Activated CD4-positive, CD25-positive, alpha-beta regulatory T cell treated with anti-CD3 and anti-CD28 coated beads, Interleukin-2, amount 50 U/mL, for 72 hours (primary cell): ENCODE measurements at places on chromosomes 5 and 9.
A peak's percentile ranks its signal among the peaks of the same experiment; 100 is the strongest.

DNA sequence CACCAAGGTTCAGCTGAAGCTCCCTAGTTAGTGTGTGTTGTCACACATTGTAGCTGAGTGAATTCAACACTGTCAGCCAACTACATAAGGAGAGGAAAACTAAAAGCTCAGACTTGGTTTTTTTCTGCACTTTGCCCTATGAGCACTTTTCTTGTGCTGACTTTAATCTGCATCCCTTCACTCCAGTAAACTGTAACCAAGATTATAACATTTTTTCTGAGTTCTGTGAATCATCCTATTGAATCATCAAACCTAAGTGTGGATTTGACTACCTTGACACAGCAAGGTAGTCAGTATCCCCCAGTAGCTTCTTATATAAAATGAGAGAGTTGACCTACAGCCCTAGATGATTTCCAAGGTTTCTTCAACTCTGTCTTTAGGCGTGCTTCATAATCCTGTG is 325.0 kb downstream of the AGTPBP1 start:
- no peak for DNase-seq

DNA sequence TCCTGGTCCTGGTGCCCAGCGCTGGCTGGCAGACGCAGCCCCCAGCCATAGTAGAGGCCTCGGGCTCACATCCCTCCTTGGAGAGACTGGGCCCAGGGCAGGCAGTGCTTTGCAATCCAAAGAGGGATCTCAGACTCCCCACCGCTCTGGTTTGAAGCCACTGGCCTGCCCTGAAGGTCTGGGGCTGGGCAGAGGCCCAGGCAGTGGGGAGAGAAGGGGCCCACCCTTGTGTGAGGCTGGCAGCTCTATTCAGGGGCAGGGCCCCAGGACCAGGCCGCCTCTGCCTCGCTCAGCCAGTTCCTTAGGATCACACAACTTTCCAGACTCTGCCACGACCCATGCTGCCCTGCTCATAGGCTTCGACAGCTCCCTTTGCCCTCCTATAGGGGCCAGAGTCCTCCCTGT is 10.7 kb upstream of the SEC16A start:
- no peak for DNase-seq

DNA sequence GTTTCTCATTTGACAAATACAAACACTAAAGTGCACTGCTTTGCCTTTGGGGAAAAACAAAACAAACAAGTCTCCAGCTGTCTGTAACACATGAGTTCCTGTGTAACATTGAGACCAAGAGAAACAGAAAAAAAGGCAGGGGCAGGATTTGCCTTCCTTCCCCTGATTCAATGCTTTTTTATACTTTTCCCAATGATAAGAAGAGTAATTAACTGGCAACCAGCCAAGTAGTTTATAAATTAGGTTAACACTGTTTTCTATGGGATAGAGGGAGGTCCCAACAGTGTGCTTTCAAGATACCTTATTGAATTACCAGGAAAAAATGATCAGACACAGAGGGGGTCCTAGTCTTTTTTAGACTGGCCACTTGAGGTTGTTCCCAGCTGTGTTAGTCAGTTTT is 346.8 kb downstream of the TRIM36 start:
- DNase-seq = no peak

GRCh38 chr9:92048924-92049625 is 66.1 kb downstream of the SPTLC1 start:
- DNase-seq = no peak

DNA sequence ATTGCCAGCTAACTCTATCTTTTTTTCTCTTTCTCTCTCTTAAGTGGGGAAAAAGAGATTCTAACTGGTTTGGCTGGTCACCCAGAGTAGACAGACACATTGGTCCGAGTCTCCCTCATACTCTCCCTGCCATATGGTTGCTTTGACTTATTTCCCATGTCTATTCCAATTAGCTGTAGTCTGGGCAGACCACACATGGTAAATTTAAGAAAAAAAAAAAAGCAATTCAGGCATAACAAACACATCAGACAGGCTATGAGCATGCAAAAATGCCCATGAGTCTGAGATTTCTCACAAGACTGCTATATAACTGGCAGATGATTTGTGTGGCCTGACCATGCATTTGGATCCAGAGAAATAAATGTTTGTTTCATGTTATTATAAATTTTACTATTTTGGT is 110.2 kb upstream of the FGF10 start:
- no peak for DNase-seq

GRCh38 chr5:113176196-113176595 is 199.6 kb downstream of the DCP2 start:
- DNase-seq = no peak

DNA sequence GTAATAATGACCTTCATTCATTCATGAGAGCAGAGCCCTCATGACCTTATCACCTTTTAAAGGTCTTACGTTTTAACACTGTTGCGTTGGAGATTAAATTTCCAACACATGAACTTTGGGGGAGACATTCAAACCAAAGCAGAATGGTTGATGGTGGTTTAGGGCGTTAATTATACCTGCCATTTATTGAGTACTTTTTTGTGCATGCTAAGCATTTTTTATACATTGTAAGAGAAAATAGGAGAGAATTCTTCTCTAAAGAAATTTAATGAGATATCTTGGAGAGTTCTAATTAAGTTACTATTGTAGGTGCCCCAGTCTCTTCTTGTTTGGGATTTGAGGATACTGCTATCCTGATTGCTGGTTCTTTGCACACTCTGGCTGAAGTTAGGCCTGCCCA is 12.4 kb downstream of the AP3S1 start:
- DNase-seq = no peak

DNA sequence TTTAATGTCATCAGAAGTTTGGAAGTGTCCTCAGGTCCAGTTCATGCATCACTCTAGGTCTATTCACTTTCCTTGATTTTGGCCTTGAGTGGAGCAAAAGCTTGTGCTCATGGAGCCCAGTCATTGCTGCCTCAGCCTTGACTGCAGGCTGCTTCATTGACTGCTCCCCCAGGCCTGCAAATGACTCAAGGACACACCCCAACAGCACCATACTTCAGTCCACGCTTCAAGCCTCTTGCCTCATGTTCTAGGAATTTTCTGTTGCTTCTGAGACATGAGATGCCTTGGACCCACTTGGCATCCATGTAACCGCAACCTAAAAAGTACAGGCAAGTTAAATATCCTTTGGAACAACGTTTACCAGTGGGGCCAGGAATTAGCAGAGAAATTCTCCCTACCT is 193.7 kb downstream of the PIK3R1 start:
- no peak for DNase-seq

GRCh38 chr5:72451741-72452505 is 55.3 kb downstream of the ZNF366 start:
- no peak for DNase-seq

- DNase-seq = no peak
Measured at GRCh38 chr9:75803130-75803529, 87.3 kb upstream of the PCSK5 start.

- DNase-seq = peak; percentile 42
Measured at GRCh38 chr5:6766604-6767093, 53.4 kb downstream of the TENT4A start.

- DNase-seq = no peak
Measured at GRCh38 chr5:82639393-82640144, 361.4 kb upstream of the RPS23 start.

- DNase-seq = no peak
Measured at GRCh38 chr5:157568222-157568621, 7.4 kb downstream of the ADAM19 start.

DNA sequence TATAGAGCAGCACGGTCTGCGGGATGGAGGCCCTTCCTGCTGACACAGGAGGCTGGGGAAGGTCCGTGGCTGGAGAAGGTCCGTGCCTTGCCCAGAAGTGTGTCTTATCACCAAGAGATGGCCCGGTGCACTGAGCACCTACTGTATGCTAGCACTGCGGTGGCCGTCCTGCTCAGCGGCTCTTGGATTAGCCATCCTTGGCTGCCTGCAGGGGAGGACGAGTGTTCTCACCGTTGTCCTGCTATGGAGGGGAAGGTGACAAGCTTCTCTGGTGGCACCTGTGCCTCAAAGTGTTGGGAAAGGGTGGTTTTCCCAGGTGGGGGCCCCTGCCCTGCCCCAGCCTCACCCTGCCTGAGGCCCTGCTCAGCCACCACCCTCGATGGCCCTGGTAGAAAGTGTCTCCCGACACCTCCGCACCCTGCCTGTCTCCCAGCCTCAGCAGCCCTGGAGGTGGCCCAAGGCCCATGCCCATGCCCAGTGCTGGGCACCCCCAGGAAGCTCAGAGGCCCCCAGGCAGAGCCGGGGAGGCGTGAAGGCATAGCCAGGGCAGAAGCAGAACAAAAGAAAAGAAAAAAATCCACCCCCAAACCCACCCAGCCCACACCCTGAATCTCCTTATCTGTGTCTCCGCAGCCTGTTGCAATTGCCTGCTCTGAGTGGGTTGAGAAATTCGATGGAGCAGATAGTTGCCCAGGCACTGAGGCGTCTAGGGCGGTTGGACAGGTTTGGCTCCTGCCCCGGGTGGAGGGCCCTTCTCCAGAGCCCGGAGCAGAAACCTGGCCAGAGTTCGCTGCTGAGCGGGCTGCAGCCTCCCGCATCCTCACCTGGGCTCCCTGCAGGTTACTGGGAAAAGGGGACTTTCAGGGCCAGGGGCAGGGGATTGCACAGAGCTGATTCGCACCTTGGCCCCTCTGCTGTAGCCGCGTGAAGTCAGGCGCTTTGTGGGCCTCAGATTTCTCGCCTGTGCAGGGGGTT is 30.5 kb downstream of the RXRA start:
- DNase-seq = no peak

DNA sequence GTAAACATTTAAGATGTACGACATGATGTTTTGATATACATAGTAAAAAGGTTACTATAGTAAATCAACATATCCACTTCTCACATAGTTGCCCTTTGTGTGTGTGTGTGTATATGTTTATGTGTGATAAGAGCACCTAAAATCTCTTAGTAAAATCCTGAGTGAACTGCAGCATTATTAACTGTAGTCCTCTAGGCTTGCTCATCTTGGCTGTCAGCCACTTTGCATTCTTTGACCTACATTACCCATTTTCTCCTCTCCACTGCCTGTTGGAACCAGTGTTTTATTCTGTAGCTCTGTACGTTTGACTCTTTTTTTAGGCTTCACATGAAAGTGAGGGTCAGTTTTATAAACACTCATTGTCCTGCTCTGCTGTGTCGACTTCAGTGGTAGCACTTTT is 24.4 kb downstream of the C5orf22 start:
- DNase-seq = no peak

GRCh38 chr5:112533362-112533761 is 114.3 kb upstream of the EPB41L4A start:
- DNase-seq = no peak

GRCh38 chr5:81058121-81058520 is 98.0 kb downstream of the RASGRF2 start:
- DNase-seq = no peak

- DNase-seq = no peak
Measured at GRCh38 chr5:142669477-142669876, 16.4 kb downstream of the FGF1 start.

DNA sequence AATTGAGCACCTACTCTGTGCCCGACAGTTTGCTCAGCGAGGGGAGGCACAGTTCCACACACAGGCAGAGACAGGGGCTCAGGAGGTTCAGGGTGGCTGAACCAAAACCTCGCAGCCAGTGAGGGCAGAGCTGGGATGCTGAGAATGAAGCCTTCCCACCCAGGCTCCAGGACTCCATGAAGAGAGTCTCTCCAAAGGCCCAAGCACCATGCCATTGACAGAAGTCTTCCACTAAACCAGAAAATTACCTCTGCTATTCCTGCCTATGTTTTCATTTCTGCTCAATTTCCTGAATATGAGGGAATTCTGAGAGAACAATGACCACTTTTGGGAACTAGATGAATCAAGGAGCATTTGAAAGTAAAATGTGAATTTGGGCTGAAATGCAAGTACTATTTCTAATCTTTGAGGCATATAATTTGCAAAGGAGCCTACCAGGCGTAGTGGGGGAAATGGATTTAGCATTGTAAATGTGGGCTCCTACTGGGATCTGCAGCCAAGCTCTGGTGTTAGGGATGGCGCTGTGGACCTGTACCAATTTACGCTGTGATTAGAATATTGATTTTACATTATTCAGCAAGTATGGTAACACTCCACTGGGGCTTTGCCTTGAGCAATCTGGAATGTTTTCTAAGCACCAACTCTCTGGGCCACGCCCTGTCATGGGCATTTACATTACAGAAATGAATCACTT is 91.9 kb downstream of the DRD1 start:
- no peak for DNase-seq

DNA sequence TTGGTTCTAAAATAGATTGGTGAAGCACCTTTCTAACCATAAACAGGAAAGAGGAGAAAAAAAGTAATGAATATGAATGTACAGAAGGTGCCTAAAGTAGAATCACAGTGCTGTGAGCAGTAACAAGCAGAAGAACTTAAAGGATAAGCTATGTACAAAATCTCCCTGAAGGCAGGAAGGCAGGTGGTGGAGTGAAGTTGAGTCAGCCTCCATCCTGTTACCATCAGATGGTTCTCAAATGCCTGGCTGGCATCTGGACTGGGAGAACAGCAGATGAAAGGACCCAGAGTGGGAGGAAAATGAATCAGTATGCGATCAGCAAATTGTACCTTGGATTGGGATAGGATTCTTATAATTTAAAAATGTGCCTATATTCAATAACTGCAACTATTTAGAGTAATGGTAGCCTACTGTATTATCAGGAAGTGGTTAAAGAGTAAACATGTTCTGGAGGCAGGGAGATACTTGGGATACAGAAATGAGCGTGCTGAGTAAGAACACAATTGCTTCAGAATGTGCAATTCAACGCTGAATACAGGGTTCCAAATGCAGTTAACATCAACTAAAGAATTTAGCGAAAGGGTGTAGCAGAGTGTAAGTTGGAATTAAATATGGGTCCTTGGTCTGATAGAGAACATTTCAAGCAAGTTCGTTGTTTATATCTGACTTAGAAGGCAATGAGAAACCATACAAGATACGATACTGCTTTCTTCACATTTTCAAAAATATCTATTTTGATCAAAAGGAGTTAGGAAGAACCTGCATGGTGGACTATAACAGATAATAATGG is 21.1 kb upstream of the FER start:
- no peak for DNase-seq

DNA sequence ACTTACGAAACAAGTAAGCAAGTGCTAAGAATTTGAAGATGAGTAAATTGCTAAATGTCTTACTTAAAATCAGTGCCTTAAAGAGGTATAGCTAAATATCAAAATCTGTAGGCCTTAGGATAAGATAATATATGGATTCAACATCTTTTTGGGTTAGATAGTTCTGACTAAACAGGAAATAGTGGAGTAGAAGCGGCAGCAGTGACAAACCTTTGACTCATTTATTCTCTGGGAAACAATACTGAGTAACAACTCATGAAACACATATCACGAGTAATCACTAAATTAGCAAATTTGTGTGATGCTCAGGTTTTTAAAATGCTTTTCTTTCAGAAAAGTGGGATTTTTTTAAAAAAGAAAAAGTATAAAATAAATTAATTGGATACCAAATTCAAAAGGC is 762.1 kb upstream of the TYRP1 start:
- no peak for DNase-seq

DNA sequence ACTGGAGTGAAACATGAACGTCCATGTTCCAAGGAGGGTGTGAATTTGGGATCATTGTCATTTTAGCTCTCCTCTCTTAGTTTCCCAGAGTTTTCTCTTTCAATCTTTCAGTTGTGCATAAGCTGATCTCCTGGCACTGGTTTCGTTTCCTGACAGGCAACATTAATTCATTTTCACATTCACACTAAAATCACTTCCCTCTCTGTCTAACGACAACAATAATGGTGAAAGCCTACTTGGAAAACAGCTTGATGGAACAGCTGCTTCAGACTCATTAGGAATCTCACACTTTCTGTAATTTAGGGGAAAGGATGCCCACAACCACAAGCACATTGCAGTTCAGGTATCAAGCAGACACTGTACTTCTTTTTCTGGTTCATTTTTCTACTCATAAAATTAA is 188.6 kb downstream of the TRIM36 start:
- DNase-seq = no peak

GRCh38 chr9:125536167-125536772 is 170.7 kb downstream of the MAPKAP1 start:
- DNase-seq = no peak
